CD4-positive, alpha-beta T cell treated with Interleukin-2 at 100 ng/mL for 4 hours (primary cell): ENCODE measurements at places on chromosomes 12 and 14.

GRCh38 chr12:131883521-131883900 is 10.9 kb upstream of the ULK1 start:
- DNase-seq, result no peak

DNA sequence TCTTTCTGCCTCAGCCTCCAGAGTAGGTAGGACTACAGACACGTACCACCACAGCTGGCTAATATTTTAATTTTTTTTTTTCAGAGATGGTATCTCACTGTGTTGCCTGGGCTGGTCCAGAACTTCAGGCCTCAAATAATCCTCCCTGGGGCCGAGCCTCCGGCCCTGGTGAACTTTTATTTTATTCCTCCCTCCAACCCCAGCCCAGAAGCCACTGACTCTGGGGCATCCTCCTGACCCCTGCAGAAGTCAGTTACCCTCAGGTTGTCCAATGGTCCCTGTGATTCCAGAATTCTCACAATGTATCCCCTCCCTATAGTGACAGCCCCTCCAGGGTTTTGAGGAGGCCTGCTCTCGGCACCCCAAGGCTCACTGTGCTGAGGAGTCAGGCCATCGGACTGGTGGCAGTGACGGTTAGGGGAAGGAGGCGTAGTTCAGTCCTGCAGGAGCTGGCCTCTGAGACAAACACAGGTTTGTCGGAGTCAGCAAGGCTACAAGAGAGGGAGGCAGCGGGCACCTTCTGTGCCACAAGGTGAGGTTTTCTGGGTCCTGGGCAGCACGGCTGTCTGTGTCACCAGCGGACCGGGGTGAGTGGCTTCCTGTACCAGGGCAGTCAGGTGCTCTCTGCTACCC is 19.4 kb upstream of the FIGNL2 start:
- DNase-seq, result no peak

GRCh38 chr12:57452181-57452936 is 2.7 kb upstream of the INHBE start:
- no peak for DNase-seq

- no peak for DNase-seq
Observed at GRCh38 chr12:115923851-115924250, 353.6 kb downstream of the MED13L start.

- no peak for DNase-seq
Observed at GRCh38 chr12:45883187-45883586, 107.2 kb downstream of the SCAF11 start.
